ENCODE measurements at places on chromosomes 5 and 9.

DNA sequence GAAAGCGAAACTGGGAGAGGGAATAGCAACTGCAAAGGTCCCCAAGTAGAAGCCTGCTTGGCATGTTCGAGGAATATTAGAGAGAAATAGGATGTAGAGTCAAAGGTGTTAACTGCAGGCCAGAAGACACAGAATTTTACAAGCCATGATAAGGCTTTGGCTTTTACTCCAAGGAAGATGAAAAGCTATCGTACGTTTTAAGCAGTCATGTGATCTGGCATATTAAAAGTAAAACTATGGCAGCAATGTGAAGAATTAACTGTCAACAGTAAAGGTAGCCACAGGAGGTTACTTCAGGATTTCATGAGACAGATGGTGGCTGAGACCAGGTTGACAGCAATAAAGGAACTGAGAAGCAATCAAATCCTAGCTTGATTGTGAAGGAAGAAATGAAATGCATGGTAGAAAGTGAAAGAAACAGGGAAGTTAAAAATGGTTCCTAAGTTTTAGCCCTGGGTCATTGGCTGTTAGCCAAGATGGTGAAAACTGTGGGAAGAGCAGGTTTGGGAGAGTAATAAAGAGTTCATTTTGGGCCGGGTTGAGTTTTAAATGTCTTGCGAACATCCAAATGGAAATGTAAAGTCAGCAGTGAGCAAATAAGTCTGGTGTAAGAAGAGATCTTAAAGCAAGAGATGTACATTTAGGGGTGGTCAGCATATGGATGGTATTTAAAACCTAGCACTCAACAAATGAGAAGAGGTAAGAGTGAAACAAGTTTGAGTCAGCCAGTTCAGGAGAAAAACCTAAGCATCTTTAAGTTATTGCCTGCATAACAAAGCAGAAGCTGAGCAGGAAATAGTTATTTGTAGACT, 20.3 kb upstream of the TTC33 start:
- no peak for DNase-seq

GRCh38 chr9:136023410-136024225, 62.4 kb upstream of the UBAC1 start:
- no peak for DNase-seq

DNA sequence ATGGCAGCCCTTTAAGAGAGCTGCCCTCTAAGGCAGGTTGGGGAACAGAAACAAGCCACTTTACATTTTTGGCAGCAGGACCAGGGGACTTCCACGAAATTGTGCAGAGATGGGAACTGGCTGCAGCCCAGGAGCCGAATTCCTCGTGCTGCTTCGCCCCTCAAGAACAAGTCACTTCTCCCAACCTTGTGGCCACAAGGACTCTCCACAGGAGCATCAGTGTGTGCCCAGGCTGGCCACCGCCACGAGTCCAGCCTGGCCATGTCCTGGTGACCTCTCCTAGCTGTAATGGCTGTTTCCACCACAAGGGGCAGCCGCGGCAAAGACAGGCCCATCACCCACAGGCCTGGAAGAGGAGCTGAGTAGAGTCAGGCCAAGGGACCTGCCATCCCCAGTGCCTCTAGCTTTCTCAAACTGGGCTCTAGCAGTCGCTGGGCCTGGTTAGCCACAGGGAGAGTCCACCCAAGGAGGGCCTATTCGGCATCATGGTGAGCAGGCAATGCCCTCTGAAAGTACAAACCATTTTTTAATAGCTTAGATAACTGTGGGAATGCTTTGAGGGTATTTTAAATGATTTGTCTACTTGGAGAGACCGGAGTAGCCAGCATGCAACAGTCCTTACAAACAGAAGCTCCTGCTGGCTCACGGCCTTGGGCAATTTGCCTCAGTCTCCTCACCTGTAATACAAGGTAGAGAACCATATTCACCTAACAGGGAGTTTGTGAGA, 129.0 kb downstream of the COL23A1 start:
- peak; percentile 69 for DNase-seq

DNA sequence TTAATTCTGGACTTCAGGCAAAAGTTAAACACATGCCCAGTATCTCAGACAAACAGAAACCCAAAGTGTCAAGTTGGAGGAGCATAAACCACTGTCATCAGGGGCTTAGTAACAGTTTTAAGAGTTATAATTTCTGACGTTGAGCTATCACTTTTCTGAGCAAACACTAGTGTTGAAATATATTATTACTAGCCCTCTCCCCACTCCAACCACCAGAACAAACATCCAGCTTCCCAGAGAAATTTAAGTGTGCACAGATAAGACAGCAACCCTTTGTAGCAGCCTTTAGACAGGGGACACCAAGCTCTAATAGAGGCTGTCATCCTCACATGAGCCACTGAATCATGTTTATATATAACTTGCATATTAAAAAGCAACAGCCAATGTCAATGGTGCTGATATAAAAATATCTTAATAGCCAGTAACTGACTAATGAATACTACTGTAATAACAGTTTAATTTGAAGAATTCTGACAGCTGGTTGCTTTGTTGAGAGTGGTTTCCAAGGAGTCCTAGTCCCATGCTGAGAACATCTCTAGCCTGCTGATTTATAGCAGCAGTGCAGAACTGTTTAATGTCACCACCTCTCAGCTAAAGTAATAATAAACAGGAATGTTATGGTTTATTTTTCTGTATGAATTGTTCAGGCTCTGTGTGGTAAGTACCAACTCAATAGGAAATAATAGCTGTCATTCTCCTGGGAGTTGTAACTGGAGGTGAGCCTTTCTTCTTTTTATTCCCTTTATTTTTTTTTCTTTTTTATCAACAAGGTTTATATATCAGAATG, 528.7 kb upstream of the ZNF608 start:
- no peak for DNase-seq

DNA sequence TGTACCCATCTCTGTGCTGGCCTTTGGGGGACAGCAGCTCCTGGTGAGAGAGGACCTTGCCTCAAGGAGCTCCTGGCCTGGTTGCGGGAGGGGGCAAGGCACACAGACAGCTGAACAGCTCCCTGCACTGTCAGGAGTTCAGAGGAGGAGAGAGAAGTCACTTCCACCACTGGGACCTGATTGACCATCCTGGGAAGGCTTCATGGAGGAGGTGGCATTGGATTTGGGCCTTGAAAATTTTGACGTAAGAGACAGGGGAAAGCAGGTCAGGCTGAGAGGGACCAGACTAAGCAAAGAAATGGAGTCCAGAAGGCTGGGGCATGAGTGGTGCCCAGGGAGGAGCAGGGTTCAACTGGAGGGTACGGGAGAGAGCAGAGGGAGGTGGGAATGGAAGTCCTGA, 20.3 kb upstream of the DAB2IP start:
- no peak for DNase-seq

GRCh38 chr5:124639095-124639665, 107.3 kb downstream of the ZNF608 start:
- DNase-seq = no peak

- peak; percentile 73 for DNase-seq
Measured at GRCh38 chr9:107425101-107426025, 64.2 kb downstream of the KLF4 start.

DNA sequence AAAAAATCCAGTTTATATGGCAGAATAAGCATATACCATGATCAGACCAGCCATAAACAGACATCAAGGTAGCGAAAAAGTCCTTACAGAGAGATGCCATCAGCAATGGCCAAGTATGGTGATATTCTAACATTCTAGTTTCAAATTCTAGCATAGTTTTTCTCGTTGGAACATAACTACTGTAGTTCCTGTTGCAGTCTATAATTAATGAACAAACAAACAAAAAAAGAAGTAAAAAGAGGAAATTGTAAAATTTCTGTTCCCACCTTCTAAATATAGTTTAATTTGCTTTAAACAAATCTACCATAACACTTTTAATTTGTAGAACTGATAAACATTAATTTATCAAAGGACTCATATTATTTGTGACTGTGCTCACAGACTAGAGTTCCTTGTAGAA, 9.9 kb upstream of the CD180 start:
- DNase-seq = no peak

- DNase-seq = no peak
Measured at GRCh38 chr5:150213530-150213929, 23.7 kb downstream of the SLC6A7 start.

GRCh38 chr5:172670005-172670402, 28.9 kb downstream of the NEURL1B start:
- DNase-seq = no peak

Measured in GM10248 (cell line).